ENCODE measurements at places on chromosomes 7 and 10.

DNA sequence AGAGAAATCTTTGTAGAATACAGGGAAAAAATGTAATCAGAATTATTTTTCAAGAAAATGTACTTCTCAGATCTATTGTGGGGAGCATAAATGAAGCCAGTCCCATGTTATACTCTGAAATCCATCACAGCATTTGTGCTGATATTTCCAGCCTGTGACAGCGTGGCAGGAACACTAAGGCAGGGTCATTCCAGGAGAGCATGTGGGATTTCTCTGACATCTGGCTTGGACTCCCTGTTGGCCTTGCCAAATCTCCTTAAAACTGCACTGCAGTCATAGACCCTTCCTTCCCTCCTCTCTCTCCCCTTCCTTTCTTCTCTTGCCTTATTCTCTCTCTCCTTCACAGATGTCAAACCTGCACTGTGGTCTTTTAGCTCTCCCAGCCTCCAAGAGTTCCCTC, 6.5 kb upstream of the TSPAN13 start:
- no peak for DNase-seq

- no peak for DNase-seq
Observed at GRCh38 chr10:9762966-9763656, 1254.6 kb upstream of the CELF2 start.

GRCh38 chr10:110820321-110820814, 51.4 kb upstream of the PDCD4 start:
- DNase-seq: no peak

- DNase-seq: no peak
Observed at GRCh38 chr10:111171183-111171582, 94.4 kb downstream of the ADRA2A start.

DNA sequence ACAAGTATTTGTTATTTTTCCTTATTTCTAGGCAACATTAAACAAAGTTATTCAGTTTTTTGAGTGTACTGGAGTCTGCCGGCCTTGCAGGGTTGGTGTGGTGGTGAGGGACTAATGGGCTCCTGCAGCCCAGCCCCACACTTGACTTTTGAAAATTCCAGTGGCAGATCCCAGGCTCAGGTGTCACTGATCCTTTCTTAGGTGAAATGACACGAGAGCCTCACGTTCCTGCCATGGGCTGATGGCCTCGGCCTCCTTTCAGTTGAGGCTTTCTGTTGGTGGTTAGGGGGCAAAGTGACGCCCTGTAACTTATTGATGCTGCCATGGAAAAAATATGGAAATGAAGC, 117.9 kb downstream of the NKX6-2 start:
- DNase-seq: no peak

GRCh38 chr10:78247821-78248220, 214.2 kb downstream of the RPS24 start:
- no peak for DNase-seq

DNA sequence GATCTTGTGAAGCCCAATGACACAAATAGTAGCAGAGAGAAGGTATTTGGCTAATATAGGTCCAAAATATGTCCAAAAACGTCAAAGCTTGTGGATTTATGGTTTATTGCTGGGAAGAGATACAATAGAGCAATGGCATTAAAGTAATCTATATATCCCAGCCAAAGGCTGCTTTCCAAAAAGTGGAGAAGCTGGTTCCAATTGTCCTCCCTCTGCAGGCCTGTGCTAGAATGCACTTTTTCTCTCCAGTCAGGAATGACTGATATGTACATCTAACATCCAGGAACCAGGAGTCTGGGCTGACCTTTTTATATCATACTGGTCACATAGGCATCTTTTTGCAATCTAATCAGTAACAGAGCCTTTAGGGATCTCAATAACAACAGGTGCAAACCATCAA, 167.1 kb upstream of the FAM3C start:
- no peak for DNase-seq

GRCh38 chr7:116957874-116958273, 4.6 kb downstream of the ST7 start:
- DNase-seq: no peak

- no peak for DNase-seq
Observed at GRCh38 chr7:106573125-106573663, 87.8 kb downstream of the CCDC71L start.

DNA sequence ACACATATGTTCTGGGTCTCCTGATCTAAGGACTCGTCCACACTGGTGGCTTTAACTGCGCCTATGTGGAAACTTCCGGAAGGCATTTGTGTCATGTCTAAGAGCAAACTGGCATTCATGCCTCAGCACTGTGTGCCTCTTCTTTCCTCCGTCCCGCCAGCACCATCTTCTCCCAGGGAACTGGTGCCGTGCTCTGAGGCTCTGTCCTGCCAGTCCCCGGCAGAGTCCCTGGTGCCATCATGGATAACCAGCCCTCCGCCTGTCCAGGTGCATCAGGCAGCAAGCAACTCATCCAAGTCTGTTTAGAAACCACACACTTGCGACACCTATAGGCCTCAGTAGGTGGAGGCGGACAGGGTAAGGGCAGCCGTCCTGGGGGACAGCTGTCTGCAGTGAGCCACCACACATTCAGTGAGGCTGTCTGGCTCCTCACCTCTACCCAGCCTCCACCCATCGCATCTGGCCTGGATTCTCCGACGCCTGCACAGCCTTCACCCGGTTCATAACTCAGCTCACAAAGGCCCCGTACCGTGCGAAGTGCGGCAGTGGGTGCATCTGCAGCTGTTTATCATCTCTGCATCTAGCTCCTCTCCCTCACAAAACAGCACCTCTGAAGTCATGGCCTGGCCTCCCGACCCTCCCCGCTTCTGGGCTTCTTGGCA, 162.7 kb downstream of the DIP2C start:
- no peak for DNase-seq

DNA sequence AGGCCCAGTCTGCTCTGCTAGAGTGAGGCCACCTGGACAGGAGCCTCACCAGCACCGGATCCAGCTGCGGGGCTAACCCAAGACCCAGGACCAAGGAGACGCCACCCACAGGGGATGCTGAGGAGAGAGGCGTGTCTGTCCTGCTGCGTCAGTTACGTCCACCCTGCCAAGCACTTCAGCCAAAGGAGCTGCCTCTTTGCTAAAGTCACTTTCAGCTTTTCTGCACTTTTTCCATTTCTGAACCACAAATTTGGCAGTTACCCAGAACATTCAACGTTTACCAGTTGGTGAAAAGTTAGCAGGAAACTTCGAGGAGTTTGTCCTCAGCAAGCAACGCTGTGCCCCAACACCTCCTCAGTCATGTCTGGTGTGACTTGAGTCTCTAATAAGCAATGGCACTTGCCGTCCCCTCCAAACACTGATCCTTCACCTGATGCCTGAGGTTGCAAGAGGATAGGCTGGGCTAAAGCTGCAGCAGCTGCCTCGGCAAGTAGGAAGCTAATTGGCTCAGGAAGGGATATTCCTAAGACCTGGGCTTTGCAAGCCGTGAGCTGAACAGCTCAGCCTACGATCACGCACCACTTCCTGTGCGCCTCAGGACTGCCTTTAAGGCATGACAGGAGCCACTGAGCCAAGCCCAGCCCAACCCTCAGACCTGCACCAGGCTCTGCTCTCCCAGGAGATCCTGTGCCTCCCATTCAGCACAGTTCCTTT, 40.1 kb downstream of the KCNH2 start:
- DNase-seq: no peak

GRCh38 chr7:105926131-105926530, 36.9 kb upstream of the CDHR3 start:
- no peak for DNase-seq

DNA sequence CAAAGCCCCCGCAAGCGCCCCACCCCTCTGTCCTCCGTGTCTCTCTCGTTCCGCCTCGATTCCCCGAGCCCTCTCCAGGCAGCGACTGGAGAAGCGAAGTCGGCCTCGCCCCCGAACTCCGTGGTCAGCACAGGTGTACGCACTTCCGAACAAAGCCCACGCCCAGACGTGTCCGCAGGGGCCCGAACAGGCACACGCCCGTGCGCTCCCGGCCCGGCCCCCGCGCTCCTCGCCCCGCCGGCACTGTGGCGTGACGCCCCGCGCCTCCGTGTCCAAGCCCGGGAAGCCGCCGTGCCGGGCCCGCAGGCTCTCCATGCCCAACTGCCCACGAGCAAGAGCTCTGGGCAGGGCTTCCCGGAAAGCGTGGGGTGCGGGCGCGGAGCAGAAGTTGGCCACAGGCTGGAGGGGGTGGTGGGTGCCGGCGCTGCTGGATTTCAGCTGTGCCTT, 662 bp downstream of the NRCAM start:
- DNase-seq: no peak

- no peak for DNase-seq
Observed at GRCh38 chr7:137895301-137896221, 48.8 kb upstream of the DGKI start.

DNA sequence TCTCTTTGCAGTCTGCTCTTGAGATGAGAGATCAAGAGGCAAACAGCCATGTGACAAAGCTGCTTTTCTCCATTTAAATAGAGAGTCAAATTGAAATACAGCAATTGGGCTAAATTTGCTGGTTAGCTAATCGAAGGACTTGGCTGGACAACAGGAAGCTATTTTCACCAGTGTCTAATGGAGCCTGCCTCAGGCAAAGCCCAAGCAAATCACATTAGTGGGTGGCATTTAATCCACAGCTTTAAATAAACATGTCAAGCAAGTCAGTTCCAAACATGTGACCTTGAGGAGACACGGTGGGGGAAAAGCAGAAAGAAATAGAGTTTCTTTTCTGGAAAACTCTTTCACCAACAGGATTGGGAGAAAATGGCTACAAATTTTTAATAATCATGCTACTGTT, 180.5 kb upstream of the AOAH start:
- DNase-seq: no peak

- DNase-seq: no peak
Observed at GRCh38 chr10:6491841-6492609, 88.1 kb downstream of the PRKCQ start.

DNA sequence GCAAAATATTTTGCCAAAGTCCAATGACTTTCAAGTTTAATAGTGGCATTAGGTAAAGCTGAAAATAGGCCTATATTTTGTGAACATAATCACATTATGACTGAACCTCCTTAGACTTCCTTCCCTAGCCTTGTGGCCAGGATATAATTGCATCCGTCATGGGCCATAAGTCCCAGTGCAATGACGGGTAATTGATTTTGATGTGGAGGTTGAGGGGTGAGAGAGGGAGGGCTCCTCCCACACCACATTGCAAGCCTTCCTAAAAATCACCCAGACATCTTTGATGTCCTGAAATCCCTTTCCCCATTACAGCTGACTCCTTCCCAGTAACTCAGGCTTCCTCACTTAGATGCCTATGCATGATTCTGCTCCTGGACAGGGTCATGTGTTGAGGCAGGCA, 25.6 kb downstream of the TAS2R41 start:
- no peak for DNase-seq

DNA sequence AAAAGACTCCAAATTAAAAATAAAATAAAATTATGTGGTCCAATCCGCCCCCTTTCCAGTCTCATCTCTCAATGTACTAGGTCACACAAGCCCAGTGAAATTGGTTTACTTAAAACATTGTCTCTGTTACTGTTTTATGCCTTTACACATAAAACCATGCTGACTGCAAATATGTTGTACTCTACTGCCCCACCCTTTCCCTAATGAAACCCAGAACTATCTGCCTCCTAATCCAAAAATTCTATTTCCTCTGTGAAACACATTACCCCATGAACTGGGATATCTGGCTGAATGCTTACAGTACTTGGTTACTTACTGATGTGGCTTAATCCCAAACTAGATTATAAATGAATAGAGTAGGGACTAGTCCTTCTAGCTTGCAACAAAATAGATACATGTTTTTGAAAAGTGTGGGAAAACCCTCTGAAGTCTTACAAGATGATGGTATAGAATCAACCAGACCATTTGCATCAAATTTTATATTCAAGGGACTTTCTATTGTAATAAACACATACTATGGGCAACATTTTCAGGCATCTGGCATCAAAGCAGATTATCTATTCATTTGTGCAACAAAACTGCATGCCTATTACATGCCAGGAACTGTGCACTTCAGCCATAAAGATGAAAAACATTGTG, 10.0 kb upstream of the KMT2E start:
- DNase-seq: no peak

- DNase-seq: no peak
Observed at GRCh38 chr10:18343573-18343972, 203.3 kb downstream of the CACNB2 start.

DNA sequence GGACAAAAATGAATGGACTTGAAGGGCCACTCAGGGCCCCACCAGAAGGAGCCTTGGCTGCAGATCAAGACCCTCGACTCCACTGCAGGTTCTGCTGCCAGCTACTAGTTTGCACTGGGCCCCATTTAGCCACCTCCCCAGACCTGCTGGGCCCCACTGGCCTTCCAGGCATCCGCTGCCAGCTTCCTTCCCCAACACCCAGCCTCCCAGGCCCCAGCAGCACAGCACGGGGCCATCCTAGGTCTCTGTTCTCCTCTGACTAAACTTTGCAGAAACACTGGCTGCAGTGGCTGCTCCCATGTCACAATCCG, 277.4 kb upstream of the KLF14 start:
- DNase-seq: no peak

Measured in stimulated activated CD4-positive, alpha-beta T cell treated with anti-CD3 and anti-CD28 coated beads, Interleukin-4, amount 100 ng/mL, for 4 hours (primary cell).